ENCODE measurements at places on chromosomes 1 and 21.

GRCh38 chr1:223444411-223444810, 51.2 kb downstream of the CCDC185 start:
- DNase-seq = no peak

GRCh38 chr1:171807556-171807955, 26.1 kb downstream of the METTL13 start:
- no peak for DNase-seq

DNA sequence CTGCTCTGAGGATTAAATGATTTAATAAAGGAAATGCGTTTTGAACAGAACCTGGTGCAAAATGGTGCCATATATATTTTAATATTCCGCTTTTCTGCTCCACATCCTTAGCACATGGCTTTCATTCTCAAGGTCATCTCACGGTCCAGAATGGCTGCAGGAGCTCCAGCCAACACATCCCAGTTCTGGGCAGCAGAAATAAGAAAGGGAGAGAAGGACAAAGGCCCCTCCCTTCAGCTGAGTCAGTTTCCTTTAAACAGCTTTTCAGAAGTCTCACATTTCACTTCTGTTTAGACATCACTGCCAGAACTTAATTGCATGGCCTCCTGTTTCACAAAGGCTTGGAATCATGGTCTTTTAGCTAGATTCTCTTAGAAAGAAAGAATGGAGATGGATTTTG, 75.2 kb upstream of the LRRN2 start:
- DNase-seq = no peak

DNA sequence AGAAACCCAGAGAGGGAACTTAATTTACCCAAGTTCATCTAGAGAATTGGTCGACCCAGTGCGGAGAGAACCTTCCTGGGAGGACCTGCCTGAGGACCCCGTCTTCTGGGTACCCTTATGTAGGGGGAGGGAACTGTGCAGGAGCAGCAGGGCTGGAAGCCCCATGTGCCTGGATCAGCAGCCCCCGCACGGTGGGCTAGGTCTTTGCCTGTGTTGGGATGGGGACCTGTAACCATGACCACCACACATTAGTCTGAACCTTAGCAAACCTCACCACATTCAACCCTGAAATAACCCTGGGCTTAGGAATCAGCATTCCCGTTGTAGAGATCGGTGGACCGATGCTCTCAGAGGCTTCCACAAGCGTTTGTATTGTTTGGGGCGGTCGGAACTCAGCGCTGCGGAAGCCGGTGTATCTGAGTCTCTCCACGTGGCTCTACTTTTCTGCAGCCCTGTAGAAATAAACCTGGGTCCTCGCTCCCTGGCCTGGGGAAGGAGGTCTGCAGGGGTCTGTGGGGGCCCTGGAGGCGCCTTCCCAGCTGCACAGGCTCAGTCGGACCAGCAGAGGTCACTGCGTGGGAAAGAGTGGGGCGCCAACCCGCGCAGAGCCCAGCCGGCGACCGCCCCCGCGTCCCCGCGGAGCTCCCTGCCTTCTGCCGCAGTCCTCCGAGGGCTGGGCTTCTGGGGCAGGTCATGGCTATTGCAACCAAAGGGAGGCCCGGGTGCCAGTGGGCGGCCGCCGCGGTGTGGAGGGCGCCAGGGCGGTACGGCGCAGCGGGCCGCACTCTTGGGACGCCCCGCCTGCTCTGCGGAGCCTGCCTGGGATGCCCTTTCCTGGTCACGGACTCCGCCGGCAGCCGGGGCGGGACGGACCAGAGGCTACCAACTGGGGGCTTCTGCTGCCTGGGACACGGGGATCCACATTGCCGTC, 36.2 kb upstream of the KCNA10 start:
- peak; percentile 25 for DNase-seq

GRCh38 chr1:5311634-5312292, 657.4 kb downstream of the AJAP1 start:
- no peak for DNase-seq

DNA sequence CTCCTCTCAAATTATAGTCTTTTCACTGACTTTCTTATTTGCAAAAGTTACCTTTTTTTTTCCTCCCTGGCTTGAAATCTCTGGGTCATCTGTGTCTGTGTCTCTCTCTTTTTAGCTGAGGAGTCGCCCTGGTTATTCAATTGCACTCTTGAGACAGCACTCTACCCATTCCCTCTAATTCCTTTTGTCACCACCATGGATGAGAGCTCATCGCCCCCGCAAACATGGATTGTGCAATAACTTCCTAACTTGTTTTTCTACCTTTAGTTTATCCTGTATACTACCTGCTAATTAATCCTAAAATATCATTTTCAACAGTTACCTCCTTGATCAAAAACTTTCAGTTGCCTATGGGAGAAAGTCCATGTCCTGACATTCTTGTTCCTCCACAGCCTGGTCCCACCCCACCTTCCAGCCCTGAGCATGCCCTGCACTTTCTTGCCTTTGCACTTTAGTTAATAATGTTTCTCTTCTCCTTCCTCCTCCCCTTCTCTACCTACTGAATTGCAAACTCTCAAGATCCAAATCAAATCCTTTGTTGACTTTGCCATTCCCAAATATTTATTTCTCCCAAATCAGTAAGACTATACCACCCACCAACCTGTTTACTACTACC, 110.4 kb upstream of the MAGI3 start:
- no peak for DNase-seq
